ENCODE measurements at places on chromosomes 3 and 15.
A peak's percentile ranks its signal among the peaks of the same experiment; 100 is the strongest.

GRCh38 chr15:69753867-69754266 lies 301.2 kb downstream of the RPLP1 start:
- DNase-seq, result no peak

GRCh38 chr15:70451821-70452653 lies 311.3 kb downstream of the UACA start:
- no peak for DNase-seq

GRCh38 chr3:138066383-138066782 lies 49.0 kb downstream of the DZIP1L start:
- DNase-seq, result no peak

- no peak for DNase-seq
Observed at GRCh38 chr3:124504332-124505059, 225.8 kb upstream of the UMPS start.

DNA sequence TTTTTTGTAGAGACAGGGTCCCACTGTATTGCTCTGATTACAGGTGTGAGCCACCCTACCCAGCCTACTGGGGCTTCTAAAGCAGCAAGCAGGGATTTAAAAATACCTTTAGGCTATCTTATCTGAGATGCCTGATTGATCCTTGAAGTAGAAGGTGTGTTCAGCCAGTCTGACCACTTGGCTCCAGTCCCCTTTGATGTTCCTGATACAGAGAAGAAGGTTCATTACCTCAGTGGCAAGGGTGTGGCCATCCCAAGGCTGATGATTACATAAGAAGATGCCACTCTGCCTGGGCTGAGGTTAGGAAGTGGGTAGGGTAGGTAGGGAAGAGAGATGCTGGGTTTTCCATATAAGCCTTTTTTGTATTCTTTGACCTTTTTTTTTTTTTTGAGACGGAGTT lies 11.2 kb upstream of the DCAF1 start:
- DNase-seq, result no peak

- DNase-seq, result no peak
Observed at GRCh38 chr15:80562846-80563245, 132.3 kb upstream of the ABHD17C start.

GRCh38 chr3:141409940-141410241 lies 41.6 kb downstream of the ZBTB38 start:
- DNase-seq, result no peak

GRCh38 chr3:11470031-11470853 lies 173.5 kb downstream of the VGLL4 start:
- DNase-seq, result no peak

DNA sequence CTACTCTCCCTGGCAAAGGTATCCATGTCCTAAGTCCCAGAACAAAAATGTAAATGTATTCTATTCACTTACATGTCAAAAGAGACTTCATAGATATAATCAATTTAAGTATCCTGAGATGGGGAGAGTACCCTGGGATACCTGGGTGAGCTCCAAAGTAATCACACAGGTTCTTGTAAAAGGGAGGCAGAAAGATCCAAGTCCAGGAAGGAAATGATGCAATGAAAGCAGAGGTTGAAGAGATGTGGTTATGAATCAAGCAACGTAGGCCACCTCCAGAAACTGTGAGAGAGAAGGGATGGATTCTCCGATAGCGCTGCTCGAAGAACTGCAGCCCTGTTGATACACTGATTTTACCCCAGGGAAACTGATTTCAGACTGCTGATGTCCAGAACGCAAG lies 93.9 kb upstream of the VGLL3 start:
- DNase-seq, result no peak

GRCh38 chr15:60324706-60325438 lies 72.9 kb downstream of the ANXA2 start:
- DNase-seq, result no peak

DNA sequence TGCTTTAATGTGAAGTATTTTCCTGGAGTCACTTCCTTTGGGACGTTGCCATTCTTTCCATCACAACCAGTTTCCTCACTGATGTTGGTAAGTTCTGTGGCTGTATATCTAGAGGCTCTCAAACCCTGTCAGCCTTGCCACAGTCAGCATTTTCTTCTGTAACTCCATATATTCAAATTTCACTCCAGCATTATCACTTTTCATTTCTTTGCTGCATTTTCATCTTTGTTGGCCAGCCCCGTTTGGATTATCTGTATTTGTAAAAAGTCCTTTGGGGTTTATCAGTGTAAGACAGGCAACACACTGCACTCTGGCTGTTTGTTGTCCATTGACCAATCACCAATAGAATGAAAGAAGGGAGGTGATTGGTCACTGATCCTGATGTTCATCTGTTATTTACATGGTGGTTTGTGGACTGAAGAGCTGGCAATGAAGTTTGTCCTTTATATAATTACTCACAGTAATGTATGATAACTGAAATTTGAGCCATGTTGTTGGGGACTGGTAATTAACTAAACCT lies 20.3 kb downstream of the GMPS start:
- no peak for DNase-seq

DNA sequence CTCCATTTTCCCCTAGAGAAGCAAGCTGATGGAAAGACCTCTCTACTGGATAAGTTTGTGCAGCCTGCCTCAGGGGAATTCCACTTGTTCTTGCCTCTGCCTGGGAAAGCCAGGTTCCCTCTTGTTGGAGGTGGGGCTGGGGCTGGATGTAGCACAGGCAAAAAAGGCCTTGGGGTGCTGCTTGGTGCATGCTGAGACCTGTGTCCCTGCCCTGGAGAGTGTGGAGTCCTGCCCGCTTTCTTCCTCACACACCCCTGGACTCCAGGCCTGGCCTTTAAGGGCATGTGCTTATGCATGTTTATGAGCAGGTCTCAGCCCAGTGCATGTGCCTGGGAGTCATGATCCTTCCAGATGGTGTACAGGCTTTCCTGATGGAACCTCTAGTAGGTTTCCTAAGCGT lies 23.5 kb upstream of the JMJD7 start:
- DNase-seq, result no peak

GRCh38 chr3:30495172-30496065 lies 111.0 kb upstream of the TGFBR2 start:
- DNase-seq, result no peak

- no peak for DNase-seq
Observed at GRCh38 chr15:82742134-82742533, 32.5 kb upstream of the AP3B2 start.

DNA sequence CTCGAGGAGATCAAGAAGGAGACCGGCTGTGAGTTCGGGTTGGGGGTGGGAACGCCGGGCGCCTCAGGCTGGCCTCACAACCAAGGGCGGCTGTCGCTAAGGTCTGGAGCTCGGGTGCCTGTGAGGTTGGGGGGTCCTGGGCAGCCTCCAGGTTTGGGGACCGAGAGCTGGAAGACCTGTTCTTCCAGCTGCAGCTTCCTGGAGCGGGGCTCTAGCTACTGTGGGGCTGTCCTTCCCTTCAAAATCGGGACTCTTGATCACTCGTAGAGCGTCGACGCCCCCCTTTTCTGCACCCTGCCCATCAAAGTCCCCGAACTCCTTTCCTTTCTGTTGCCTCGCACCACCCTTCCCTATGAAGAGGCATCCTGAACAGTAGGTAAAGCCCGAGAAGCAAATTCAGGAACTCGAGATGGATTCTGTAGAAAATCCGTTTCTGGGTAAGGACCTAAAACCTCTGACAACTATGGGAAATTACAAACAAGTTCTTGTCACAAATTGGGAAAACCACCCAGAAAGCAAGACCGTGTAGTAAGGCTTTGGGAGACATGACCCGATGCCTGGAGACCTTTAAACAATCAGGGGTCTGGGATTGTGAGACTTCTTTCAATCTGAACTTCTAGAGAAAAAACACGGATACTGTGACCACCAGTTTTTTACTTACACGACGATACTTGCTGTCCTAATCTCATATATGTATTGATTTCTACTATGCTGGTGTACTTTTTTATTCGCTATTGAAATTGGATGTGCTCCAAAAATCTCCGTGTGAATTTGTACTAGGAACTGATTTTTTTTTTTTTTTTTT lies 556 bp downstream of the CHP1 start:
- DNase-seq, result peak; percentile 47

GRCh38 chr3:111913163-111913763 lies 54.2 kb downstream of the PHLDB2 start:
- DNase-seq, result no peak

DNA sequence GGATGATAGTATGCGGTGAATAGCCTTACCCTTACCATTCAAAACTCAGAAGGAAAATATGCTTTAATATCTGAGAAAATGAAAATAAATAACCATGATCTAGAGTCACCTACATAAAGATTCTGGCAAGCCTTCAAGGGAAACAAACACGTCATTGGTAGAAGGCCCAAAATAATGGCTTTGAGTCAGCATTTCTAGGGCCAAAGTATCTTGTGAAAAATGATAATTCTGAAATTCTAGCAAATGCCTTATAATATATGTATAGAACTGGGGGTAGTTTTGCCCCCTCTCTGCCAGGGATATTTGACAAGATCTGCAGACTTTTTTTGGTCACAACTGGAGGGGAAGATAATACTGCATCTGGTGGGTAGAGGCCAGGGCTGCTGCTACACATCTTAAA lies 15.4 kb downstream of the PLSCR1 start:
- no peak for DNase-seq

- DNase-seq, result no peak
Observed at GRCh38 chr3:129623447-129624118, 17.1 kb upstream of the PLXND1 start.

- DNase-seq, result no peak
Observed at GRCh38 chr3:157858821-157859220, 247.4 kb downstream of the SHOX2 start.

GRCh38 chr15:85380812-85381642 lies 624 bp downstream of the AKAP13 start:
- no peak for DNase-seq

GRCh38 chr15:99475754-99476412 lies 89.9 kb upstream of the MEF2A start:
- DNase-seq, result no peak

GRCh38 chr3:105790534-105790933 lies 78.3 kb downstream of the CBLB start:
- DNase-seq, result no peak

DNA sequence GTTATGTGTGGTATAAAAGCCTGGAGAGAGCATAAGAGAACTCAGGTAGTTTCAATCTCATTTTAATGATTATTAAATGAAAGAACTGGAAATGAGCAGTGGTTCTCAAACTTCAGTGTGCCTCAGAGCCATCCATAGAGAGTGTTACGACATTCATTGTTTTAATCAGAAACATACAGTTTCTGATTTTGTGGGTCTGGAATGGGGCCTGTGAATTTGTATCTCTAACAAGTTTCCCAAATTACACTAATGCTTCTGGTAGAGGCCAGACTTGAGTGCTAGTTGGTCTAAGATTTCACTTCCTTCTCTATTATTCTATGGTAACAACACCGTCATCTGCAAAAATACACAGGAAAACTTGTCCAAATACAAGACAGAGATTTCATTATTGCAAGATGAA lies 292.0 kb upstream of the NECTIN3 start:
- DNase-seq, result no peak

GRCh38 chr3:160124224-160124623 lies 101.0 kb upstream of the C3orf80 start:
- DNase-seq, result no peak

GRCh38 chr3:11996480-11996879 lies 7.7 kb upstream of the SYN2 start:
- no peak for DNase-seq

DNA sequence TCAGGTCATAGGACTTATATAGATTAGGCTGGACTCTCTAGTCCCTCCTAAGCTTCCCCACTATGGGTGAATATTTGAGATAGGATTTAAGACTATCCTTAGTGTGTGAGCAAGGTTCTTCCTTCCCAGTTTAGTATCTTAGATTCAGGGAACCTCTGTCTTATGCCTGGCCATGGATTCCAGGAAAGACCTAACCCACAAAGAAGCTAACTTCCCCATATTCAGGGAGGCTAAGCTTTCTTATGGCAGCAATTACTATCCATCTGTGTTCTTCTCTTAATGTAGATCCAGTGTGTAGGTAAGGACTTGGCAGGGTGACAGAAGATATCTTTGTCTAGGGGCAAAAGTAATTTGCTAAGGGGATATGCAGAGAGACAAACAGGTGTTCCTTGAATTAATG lies 25.5 kb upstream of the PIK3R4 start:
- no peak for DNase-seq

DNA sequence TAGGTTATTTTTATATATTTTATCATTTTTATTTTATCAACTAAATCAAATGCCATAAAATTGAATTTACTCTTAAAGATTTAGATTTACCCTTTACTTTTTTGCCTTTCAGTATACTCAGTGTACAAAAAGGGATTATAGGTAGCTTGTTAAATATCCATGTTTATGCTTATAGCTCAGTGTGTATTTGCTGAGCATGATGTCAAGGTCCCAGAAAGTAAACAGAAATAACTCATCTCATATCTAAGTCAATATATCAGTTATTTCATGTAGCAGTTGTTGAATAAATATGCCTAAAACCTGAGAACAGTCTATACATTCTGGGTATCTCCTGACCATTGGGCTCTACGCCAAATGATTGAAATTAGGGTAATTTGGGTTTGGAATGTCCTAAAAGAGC lies 693.8 kb downstream of the NAALADL2 start:
- DNase-seq, result no peak

DNA sequence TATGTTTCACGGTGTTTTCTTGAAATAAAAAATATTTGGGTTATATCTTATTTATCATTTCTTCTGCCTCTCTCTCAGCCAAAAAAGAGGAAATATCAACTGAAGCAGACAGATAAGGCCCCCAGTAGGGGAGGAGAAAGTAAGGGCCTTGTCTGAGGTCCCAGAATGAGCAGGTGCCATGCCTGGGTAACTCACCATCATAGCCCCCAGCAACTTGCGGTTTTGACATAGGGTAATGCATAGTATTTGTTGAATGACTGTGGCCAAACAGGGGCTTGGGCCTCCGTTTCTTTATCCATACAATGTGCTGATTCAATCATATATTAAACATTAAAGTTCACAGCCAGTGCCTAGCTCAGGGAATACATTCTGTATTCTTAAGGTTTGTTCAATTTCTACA lies 119.6 kb downstream of the ABI3BP start:
- no peak for DNase-seq

- DNase-seq, result no peak
Observed at GRCh38 chr3:58164199-58164879, 46.4 kb downstream of the DNASE1L3 start.

DNA sequence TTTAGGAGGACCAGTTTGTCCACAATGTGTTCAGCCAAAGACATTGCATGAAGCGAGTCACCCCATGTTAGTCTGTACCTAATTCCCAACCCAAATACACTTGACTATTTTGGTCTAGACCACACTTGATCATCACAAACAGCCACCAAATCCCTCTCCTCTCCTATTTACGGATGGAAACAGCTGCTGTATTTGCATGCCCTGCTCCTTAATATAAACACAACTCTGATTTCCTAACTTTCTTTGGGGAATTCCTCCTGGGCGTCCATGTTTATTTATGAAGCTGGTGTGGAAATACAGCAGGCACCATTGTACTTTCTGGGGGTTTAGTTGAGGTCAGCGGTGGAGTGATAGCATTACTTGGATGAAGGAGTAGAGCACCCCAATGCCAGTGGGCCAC lies 235.2 kb downstream of the TLE3 start:
- DNase-seq, result no peak

DNA sequence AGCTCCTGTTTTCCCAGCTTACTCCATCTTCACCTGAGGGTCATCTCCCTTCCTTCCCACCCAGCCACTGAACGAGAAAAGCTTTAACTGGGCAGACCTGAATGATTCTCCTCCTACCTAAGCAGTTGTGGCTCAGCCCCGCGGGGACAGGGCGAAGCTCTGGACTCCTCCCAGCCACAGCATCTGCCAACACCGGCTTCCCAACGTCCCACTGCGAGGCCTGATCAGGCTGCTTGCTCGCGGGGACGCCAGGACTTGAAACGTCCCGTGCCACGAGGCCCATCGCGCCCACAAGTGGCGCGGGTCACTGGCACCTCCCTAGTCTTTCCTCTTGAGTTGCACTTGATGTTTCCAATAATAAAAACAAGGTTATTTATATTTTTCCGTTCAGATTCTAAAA lies at the start of gene SPATA16:
Gene SPATA16, minus strand, starts transcription at position 250 of the 400 bp plus-strand sequence. CDS start 23,504 bp downstream, outside the sequence.
- DNase-seq, result no peak
